Epithelial cell of proximal tubule (primary cell): ENCODE measurements at places on chromosomes 3 and 15. TPM values are rescaled to one million over a fixed set of nuclear protein-coding genes. Genes with fewer than 3 reads are reported as not detected.

RIOX2 gene
- 15.6 and 26.7 TPM in 2 replicates for total RNA-seq

GHSR gene
- not detected in 2 replicates for total RNA-seq

QRICH1 gene
- 53.6 and 103 TPM in 2 replicates for total RNA-seq

KNG1 gene
- not detected in 2 replicates for total RNA-seq

HYAL1 gene
- total RNA-seq = 1.3 and 2.2 TPM in 2 replicates

- no peak for DNase-seq
These were observed 333.0 kb upstream of the RARB start for GRCh38 chr3:25094932-25095685.

DNA sequence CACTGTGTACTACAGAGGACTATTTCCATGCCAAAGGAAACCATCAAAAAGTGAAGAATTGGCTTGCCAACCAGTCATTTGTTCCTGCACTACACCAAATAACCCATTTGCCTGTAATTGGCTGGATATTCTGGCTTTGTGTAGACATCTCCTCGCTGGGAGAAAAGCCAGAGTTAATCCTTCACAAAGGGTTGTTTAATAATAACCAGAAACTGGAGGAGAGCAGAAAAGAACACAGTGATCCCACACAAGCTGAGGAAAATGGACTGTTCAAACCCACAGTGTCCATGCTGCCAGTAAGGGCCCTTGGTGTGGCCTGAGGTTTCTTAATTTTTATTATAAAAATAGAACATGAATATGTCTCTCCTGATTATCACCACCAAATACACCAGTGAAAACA is 294.0 kb downstream of the RORA start:
- no peak for DNase-seq

DNA sequence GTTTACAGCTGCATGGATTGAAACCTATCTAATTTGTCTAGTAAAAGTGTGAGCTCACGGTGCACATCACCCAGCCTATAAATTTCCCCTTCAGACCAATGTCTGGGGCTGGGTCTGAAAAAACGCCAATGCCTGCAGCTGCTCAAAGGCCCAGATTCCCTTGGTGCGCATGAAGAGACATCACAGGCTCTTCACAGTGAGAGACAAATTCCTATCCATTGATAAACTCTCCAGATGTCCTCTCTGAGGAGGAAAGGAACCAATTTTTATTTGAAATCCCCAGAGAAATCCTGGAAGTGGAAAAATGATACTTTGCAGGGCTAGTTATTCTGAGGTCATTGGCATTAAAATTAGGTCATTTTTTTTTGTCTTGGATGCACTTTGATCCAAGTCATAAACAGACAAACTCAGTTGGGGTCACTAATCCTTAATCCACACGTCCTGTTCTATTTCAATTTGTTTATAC is 360.5 kb downstream of the EPHA3 start:
- DNase-seq = no peak

DNA sequence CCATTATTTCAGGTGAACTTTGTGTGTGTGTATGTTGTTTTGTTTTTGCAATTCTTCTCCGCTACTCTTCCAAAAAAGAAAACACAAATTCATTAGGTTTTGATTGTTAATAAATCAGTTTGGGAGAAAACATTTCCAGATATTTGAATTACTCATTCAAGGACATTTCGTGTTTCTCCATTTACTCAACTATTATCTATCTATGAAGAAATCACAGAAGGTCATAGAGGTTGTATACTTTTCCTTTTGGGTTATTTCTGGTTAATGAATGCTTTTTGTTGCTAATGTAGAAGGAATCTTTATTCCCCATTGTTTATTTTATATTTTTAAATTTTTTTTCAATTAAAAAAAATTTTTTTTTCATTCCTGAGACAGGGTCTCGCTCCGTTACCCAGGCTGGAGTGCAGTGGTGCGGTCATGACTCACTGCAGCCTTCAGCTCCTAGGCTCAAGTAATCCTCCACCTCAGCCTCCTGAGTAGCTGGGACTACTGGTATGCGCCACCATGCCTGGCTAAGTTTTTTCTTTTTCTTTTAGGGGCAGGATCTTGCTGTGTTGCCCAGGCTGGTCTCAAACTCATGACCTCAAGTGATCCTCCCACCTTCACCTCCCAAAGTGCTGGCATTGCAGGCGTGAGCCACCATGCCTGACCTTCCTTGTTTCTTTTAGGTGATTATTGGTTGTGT is 28.4 kb downstream of the IGF1R start:
- no peak for DNase-seq
